ENCODE measurements at places on chromosomes 12 and 14.

GRCh38 chr12:52580496-52580895 is 6.9 kb upstream of the KRT74 start:
- no peak for DNase-seq

- no peak for DNase-seq
Observed at GRCh38 chr12:26389343-26389742, 194.0 kb downstream of the SSPN start.

GRCh38 chr12:103548622-103549601 is 38.2 kb upstream of the STAB2 start:
- peak; percentile 73 for DNase-seq

- no peak for DNase-seq
Observed at GRCh38 chr12:47282206-47282605, 202.4 kb upstream of the AMIGO2 start.

DNA sequence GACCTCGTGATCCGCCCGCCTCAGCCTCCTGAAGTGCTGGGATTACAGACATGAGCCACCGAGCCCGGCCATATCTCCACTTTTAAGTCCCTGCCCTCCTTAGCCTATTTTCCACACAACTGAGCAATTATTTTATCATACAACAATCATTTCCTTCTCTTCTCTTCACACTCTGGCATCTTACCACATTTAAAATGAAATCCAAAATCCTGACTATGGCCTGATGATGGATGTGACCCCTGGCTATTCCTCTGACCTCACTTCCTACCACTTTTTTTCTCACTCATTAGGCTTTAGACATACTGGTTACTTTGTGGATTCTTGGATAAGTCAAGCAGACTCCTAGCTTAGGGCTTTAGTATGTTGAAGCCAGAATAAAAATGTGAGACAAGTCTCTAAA is 21.9 kb upstream of the EID3 start:
- DNase-seq = no peak

GRCh38 chr12:24895612-24896011 is 53.3 kb downstream of the BCAT1 start:
- DNase-seq = no peak

Data from iPS-NIHi11 (cell line).